ENCODE measurements at places on chromosomes 5 and 9.

GRCh38 chr5:1278656-1279442 is 16.0 kb downstream of the TERT start:
- no peak for DNase-seq

DNA sequence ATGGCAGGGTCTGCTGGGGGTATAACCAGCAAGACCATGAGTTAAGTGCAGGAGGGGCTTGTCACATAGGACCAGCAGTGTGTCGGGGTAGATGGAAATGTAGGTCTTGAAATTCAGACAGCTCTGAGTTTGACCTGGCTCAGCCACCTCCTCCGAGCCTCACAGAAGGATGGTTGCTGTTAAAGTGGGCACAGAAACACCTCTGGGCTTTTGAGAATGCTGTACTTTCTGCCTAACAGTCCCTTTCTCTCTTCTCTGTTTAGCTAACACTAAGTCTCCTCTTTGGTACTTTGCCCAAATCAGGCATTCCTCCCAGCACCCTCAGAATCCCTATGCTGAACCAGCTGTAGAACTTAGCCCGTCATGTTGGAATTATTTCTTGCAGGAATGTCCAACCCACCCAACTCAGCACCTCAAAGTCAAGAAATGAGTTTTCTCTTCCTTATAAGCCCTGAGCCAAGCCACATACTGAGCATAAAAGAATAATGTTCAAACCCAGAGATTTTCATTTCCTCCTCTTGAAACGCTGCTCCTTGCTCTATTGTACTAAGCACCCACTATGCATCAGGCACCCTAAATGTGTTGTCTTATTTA is 41.7 kb upstream of the MATR3 start:
- DNase-seq, result no peak

DNA sequence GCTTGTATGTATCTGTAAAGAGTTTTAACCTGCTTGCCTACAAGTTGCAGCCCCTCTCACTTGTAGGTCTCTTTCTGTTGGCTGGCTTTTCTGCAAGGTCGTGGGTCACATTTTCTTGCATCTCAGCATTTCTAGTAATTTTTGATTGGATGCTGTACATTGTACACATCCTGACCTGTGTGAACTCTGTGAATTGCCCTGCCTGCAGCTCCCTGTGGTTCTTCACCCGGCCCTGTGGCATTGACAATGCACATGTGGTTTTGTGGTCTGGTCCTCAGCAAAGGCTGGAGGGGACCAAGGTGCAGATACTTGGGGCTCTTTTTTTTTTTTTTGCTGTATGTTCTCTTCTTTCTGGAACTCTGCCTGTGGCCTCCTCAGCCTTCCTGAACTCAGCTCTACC is 53.6 kb downstream of the WNK2 start:
- no peak for DNase-seq

GRCh38 chr9:127119320-127119709 is 3.1 kb downstream of the ANGPTL2 start:
- DNase-seq, result no peak

GRCh38 chr9:84310883-84311282 is 29.7 kb downstream of the SLC28A3 start:
- DNase-seq, result no peak

DNA sequence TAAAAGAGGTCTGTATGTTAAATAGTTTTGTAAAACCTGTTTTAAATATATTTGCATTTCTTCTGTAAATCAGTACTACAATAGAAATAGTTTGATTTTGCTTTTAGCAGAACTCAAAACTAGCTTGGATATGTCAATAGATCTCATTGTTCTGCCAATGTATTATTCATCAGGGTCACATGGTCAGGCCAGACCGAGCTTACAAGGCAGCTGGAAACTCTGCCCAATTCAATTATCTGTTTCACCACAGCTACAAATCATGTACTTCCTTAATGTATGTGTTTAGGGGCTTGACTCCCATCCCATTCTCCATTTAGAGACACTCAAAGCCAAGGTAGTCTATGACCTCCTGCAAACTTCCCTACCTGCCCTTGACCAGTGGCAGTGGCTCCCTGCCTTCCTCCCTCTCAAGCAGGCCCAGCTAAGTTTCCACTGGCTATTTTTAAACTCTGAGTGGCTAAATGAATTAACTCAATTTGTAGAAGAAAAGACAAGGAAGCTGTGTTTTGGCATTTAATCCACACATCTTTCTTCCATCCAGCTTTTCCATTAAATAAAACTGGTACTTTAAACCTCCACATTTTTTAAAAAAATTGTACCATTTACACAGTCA is 46.4 kb upstream of the SELENOP start:
- DNase-seq, result no peak

DNA sequence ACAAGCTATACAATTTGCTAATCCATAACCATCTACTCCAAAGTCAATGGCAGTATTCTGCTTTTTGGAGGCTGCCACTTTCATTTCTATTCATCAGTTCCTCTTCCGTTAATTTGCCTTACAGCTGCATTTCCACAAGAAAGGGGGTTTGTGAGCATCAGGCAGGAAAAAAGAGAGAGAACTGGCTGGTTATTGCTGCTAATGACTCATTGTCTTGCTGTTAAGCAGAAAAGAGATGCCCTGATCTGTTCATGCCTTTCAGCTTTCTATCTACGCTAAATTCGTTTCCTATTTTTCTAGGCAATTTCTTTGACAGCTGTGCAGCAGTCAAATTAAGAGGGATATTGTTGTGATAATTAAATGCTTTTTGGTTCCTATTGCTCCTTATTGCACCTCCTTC is 65.9 kb upstream of the GNAQ start:
- DNase-seq, result no peak
